ENCODE measurements at places on chromosomes 2 and 18.

DNA sequence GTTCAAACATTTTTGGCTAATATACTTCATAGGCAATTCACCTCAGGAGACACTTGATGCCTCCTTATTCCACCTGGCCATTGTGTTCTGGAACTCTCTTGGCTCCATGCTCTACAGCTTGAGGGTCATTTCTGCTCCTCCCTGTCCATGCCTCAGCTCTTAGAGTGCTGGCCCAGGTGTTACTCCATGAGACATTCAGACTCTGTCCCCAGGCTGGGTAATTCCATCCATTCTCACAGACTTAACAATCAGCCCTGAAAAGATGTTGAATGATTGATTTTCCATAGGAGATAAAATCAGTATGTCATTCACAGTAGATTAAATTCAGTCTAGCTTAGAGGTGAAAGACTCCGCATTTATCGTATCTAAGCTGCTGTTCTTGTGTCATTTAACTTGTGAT is 168.6 kb upstream of the CWC22 start:
- no peak for DNase-seq

DNA sequence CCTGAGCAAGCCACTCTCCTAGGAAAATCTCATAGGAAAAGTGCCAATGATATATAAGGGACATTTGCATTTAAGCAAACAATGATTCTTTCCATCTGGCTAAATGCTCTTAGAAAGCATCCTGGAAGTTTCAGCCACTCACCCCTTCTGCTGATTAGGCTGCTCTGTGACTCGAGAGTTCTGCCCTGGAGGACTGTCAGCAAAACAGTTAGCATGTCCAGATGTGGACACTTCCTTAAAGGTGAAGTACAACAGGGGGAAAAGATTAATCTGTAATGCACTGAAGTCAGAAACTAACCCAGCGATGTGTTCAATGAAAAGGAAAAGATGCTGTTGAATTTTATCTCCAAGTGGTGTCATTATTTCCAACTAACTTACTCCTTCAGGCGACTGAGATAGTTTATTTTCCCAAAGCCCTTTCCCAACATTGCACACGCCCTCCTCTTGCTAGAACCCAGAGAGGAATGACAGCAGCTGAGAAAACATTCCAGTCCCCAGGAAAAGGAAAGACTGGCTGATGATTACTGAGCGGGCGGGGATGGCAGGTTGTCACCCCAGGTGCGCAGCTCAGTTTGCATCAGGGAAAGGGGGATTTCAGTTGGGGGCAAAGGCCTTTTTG is 214.0 kb downstream of the SS18 start:
- no peak for DNase-seq

- no peak for DNase-seq
Measured at GRCh38 chr2:201255408-201256033, 4.8 kb upstream of the CASP8 start.

DNA sequence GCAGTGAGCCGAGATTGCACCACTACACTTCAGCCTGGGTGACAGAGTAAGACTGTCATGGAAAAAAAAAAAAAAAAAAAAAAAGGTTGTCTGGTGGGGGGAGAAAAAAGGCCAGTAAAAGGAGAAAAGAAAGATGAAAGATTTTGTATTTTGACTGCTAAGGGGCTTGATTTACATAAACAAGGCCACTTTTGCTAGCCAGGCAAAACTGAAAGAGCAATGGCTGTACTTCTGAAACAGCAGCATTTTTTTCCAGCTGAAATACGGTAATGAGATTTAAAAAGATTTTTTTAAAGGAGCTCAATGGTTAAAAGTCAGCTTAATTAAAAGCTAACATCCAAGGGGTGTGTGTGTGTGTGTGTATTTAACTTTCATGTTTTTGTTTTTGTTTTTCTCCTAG is 11.3 kb upstream of the OXER1 start:
- no peak for DNase-seq

DNA sequence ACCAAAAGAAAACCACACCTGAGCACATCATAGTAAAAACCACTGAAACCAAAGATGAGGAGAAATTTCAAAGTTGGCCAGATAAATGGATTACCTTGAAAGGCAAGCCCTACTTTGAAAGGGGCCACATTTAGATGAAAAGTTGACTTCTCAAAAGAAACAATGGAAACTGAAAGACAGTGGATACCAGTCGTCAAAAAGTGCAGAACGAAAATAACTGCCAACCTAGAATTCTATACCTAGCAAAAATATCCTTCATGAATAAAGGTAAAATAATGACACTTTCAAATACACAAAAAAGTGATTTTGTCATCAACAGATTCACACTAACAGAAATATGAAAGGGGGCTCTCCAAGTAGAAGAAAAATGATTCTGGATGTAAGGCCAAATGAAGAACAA is 18.4 kb downstream of the NEU4 start:
- DNase-seq, result no peak

GRCh38 chr18:42341423-42341822 is 386.4 kb downstream of the PIK3C3 start:
- no peak for DNase-seq

DNA sequence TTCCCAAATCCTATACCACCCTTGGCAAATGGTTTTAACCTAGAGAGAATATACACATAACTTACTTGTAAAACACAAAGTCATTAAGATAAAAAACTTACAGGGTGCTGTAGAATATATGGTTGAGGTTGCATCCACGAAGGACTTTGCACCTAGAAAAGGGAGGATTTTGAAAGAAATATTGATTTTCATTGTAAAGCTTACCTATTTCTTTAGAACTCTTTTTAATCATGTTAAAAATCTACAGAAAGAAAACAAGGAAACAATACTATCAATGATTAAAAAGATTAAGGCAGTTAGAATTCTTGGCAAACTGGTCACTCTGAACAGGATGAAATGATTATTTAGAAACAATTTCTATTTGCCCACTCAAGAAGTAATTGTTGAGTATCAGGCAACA is 81.1 kb upstream of the ITGB6 start:
- no peak for DNase-seq

DNA sequence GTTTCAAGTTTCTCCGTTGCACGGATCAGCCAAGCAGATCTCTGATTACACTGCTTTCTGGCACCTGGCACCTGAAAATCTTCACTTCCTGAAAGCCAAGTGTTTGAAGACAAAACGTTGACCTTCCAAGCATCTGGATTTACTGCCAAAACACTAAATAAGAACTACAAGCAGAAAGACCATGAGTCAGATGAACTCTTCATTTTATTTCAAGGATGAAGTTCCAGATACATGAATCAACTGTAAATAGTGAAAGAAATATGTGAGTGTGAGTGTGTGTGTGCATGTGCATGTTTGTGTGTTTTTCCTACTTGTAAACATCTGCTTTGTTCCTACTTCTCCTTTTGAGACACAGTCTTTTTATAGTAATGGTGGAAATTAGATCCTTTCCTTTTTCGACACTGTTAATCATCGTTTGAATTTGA is 60.0 kb upstream of the DTNA start:
- no peak for DNase-seq

- DNase-seq, result no peak
Measured at GRCh38 chr2:207499114-207499513, 30.6 kb upstream of the CREB1 start.

DNA sequence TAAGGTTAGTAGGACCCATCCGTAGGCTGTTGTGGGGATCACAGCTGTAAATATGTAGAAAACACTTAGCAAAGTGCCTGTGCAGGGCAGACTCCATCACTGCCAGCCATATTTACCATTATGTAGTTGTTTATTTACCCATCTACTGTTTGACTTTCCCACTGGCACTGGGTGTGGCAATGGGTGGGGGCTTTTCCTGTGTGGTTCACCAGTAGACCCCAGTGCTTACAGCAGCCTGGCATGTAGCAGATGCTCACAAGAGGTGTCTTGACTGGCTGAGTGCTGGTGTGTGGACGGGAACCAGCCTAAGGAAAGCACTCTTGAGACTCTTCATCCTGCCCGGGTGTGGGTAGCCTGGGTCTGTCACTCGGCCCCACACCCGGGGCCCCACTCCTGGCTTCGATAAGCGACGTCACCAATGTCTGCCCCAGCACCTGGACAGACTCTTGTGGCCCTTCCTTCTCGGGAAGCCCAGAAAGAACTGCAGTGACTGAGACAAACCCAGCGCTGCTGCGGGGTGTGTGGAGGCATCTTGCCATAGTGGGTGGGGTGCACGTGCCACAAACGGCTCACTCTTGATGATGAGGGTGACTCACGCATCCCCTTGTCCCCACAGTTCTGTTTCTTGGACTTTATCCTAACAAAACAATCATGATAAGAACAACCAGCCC is 78.3 kb downstream of the HDAC4 start:
- DNase-seq, result peak; percentile 33

GRCh38 chr18:9876867-9877654 is 8.7 kb upstream of the TXNDC2 start:
- DNase-seq, result no peak

DNA sequence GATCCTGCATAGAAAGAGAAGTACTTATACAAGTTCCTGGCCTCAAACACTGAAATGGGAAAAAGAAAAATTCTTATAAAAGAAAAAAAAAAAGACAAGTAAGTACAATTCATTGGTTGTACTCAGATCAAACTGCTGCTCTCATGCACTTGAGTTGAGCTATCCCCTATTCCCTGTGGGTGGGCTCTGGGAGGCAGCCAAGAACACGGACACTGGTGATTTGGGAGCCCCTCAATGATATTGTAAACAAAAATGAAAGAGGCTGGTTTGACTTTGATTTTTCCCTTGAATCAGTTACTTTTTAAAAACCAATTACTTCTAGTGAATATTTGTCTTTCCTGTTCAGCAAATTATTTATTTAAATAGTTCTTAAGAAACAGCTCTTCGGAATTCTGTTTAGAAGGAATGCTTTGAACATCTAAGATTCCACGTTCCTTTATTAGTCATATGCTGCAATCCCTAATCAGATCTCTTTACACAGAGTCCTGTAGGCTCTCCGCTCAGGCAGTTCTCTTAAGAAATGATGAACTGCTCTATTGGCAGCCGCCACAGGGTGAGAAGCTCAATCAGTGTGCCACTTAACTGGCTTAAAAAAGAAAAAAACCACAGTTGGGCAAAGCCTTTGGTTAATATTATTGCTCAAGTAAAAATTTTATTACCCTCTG is 225.1 kb downstream of the TMEM182 start:
- DNase-seq, result no peak

DNA sequence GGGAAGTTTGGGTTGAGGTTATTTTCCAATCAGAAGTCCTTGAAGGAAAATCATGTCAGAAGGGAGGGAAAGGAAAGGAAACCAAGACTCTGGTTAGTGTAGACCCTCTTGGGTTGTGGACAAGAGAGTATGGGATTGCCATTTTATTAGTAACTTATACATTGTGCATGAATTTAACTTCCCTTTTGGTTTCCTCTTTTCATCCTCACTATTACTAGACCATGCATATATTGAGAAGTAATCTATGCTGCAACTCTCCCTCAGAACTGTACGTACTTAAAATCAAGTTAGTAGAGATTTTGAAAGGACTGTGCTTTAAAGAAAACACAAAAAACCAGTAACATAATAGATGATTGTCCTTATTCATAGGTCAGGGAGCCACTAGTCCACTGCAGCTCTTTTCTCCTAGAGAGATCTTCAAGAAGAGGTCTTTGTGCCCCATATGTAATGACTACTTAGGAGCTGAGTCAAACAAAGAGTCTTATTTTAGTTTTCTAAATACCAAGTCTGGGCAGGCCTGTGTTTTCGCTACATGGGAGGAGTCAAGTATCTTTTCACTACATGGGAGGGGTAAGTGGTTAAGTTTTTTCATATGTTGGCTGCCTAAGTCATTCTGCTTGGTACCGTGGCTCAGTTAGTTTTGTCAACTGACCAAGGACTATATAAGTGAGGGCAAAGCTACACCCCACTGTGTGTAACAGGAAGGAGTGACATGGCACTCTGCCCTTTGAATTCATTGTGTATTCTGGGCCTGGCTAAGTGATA is 25.2 kb upstream of the FAM117B start:
- no peak for DNase-seq

DNA sequence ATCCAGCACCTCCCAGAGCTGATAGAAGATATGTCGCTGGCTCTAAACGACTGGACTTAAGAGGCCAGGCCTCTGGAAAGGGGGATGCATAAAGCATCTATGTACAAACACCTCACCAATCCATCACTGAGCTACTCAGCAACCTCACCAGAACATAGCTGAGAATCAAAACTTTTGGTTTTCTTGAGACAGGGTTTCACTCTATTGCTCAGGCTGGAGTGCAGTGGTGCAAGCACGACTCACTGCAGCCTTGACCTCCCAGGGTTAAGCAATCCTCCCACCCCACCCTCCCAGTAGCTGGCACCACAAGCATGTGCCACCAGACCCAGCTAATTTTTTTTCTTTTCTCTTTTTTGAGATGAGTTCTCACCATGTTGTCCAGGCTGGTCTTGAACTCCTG is 62.9 kb upstream of the MSH6 start:
- DNase-seq, result no peak

GRCh38 chr2:9722451-9722850 is 91.7 kb upstream of the YWHAQ start:
- DNase-seq, result no peak

DNA sequence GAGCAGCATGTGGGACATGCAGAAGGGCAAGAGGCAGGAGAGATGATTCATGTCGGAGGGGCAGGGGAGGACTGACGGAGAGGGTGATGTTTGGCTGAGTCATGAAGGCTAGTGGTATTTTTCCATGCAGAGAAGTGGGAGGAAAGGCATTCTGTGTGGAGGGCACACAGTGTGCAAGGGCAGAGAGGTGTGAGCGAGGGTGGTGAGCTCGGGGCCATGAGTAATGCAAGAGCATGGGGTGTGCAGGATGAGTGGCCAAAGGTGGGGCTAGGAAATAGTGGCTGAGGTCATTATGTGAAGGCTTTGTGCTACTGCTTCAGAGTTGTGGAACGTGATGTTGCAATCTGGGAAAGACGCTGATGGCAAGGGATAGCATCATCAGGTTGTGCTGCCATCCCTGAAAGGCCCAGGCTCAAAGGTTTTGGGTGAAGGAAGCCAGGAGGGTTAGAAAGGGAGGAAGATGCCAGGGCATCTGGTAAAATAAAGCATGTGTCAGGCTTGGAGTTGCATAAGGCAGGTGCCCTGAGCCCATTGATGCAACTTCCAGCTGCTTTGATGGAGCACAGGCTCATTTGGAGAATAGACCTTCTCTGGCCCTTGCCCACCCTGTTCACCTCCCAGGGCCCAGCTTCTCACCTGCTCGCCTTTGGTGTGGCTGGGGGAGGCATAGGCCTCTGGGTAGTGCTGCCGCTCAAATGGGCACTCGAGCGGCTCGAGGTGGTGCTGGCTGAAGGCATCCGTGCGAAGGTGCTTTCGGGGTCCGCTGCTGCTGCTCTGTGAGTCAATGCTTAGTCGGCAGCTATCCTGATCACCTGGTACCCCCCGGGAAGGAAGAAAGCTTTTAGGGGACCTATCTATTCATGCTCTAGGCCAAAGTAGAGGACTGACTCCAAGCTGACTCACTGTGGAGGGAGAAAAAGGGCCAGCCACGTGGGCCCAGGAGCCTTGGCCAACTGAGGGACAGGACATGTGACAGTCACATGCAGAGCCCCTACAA is 37.5 kb downstream of the PAX8 start:
- peak; percentile 40 for DNase-seq

DNA sequence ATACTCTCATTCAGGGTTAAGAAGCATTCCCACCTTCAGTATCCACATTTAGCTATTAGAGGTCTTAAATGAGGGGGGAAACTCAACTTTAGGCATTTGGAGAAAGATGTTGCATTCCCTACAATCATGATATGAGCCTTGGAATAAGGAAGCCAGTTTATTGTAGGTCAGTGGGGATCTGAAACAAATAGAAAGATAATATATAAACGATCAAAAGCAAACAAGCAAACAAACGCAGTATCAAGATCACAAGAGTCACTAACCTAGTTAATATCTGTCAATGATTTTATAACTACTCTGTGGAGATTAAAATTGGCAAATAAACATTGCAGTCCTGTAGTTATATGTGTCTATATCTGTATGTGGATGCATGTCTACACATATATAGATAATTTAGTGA is 152.4 kb upstream of the LRATD1 start:
- no peak for DNase-seq
